NCI-H2107 (cell line): ENCODE measurements at places on chromosomes 5 and 9.

DNA sequence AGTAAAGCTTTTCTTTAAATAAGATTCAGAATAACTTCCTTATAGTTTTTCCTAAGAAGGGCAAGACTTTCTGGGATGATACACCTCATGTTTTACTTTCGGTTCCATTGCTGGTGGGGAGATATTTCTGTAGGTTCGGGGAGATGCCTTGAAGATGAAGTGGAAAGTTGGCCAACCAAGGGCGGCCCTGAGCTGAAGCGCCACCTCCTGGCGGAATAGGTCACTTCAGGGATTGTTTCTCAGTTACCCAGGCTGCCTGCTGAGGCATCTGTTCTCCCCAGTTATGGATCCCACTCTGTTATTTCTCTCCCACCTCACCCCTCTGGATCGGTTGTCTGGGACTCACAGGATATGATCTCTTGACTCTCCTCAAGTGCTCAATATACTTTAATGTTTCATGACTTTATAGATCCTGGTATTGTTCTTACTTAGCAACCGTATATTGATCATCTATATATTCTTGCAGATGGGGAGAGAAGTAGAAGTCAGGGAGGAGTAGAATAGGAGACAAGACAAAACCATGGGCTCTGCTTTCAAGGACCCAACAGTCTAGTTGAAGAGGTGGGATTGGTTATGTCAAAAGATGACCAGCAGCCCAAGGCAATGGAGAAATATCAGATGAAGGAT, 23.4 kb downstream of the MEGF10 start:
- DNase-seq = no peak

DNA sequence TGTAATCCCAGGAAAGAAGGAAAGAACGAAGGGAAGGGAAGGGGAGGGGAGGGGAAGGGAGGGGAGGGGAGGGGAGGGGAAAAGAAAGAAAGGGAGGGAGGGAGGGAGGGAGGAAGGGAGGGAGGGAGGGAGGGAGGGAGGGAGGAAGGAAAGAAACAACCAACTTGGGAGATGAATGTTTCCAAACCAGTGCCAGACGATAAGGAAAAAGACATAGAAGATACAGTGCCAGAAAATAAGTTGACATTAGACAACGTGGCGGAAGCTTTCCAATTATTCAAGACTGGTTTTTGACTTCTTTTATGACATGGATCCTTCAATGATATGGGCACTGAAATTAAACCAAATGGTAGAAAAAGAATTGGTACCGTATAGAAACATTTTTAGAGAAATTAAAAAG, 181.2 kb upstream of the POU5F2 start:
- no peak for DNase-seq

- no peak for DNase-seq
These were observed 124.8 kb downstream of the RANBP17 start for GRCh38 chr5:170986598-170986997.

DNA sequence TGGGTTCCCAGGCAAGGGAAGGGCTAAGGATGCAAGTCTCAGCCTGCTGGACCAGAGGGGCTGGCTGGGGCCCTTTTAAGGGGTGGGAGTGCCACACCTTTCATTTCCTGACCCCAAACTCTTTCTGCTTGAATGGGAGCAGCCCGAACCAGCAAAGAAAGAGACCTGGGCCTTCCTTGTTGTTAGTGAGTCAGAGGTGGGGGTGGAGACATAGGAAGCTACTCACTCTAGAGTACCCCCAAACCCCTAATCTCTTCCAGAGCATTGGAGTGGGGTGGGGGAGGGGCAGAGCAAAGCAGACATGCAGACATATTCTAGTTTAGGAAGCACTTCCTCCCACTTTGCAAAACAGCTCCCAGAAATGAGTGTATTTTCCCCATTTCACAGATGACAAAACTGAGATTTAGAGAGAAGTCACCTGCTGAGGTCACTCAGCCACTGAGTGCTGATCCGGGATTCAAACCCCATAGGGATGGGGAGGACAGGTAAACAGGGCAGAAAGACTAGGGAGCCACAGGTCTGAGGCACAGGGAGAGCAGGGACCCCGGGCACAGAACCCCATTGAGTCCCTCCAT, 6.0 kb upstream of the AQP3 start:
- no peak for DNase-seq

GRCh38 chr9:8278048-8278447, 478.5 kb upstream of the DMAC1 start:
- DNase-seq = no peak
